DMS153 (cell line): ENCODE measurements at places on chromosomes 7 and 10.

DNA sequence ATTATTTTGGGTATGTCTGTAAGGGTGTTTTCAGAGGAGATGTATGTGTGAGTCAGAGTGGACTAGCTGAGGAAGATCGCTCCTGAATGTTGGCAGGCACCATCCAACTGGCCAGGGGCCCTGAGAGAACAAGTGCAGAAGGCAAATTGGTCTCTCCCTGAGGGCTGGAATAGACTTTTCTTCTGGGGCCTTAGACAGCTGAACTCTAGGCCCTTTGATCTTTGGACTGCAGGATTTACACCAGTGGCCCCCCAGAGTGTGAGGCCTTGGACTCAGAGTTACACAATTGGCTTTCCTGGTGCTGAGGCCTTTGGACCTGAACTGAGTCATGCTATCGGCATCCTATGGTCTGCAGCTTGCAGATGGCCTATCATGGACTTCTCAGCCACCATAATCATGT, 217.2 kb downstream of the REEP3 start:
- DNase-seq: no peak

DNA sequence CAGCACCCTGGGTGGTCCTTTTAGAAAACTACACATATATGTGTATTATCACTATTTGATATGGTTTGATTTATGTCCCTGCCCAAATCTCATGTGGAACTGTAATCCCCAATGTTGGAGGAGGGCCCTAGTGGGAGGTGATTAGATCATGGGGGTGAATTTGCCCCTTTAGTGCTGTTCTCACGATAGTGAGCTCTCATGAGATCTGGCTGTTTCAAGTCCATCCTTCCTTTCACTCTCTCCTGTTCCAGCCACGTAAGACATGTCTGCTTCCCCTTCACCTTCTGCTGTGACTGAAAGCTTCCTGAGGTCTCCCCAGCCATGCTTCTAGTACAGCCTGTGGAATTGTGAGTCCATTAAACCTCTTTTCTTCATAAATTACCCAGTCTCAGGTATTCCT, 37.3 kb downstream of the DOCK4 start:
- no peak for DNase-seq

GRCh38 chr7:157228864-157229422, 90.2 kb downstream of the UBE3C start:
- no peak for DNase-seq

- DNase-seq: no peak
Measured at GRCh38 chr7:95334447-95334846, 10.1 kb upstream of the PON1 start.

DNA sequence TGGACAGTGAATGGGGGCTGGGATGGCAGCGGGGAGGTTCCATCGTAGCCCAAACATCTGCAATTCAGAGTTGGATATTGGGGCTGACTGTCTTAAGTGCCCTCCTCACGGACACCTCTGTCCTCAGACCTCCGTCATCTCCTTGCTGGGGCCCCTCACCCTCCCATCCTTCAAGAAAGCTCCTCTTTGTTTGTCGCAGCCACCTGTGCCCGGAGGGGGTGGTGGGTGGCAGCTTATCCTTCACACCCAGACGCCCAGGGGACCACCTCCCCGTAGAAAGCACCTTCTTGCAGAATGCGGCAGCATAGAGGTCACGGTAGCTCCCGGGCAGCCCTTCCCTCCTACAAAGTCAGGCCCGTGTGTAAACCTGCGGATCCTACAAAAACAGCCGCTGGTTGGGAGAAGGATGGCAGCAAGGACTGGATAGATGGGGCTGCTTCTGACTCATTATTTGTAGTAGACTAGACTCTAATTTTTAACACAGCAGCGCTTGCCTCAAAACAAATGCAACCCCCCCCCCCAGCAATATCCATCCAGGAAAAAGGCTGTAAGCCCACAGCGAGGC, 1.3 kb upstream of the PTPRN2 start:
- no peak for DNase-seq

- no peak for DNase-seq
Measured at GRCh38 chr7:79998363-79998762, 136.3 kb upstream of the GNAI1 start.

GRCh38 chr10:125014836-125015355, 73.0 kb downstream of the ZRANB1 start:
- DNase-seq: no peak

DNA sequence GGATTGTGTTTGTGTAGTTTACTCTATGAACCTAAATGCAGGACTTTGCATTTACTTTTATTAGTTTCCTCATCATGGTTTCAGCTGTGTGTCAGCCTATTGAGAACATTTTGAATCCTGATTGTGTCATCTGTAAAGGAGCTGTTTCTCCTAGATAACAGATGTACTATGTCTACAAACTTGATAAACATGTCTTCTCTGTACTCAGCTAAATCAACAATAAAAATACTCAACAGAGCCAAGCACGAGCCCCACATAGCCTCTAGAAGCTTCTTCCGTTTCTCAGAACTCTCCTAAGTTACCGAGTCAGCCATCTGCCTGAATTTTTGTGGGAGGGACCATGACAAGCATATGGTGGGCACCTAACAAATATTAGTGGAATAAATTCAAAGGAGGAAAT, 234.7 kb downstream of the SKAP2 start:
- no peak for DNase-seq

GRCh38 chr10:119818889-119819270, 53.8 kb downstream of the MCMBP start:
- DNase-seq: no peak

- DNase-seq: no peak
Measured at GRCh38 chr10:42972946-42973345, 103.9 kb upstream of the RET start.

GRCh38 chr7:69937097-69937496, 338.8 kb downstream of the AUTS2 start:
- DNase-seq: no peak

DNA sequence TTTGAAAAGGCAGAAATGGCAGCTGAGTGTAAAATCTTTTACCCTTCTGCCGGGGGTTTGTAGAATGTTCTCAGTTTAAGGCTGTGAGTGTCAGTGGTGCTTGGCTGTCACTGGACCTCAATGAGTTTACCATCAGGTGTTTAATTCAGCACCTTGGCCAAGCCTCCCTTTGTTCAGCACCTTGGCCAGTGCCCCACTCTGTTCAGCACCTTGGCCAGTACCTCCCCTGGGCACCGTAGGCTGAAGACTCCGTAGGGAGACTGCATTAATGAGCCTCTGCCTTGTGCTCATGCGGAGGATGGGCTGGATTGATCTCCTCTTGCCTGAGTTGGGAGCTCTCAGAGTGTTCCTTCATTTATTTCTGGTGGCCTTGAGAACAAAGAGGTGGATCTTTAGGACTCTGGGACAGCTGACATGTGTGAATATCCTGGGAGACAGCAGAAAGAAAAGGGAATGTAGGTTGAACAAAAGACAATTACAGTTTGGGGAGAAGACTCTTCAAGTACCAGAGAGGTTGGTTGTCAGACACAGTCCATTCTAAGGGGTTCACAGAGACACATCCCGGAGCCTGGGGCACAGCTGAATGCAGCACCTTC, 1.6 kb downstream of the FAM24A start:
- no peak for DNase-seq

DNA sequence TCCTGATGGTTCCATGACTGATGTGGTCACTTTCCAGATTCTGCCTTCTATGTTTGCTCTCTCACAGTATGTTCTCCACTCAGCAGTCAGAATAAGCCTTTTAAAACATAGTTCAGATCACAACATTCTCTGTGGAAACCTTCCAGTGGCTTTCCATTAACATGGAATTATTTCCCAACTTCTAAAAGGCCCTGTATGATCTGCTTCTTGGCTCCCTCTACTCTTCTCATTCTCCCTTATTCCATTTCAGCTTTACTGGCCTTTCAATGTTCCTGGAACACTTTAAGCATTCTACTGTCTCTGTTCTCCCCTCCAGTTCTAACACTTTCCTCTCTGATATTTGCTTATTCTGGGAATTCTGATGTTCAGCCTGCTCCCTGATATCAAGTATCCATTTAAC, 325.6 kb downstream of the THSD7A start:
- no peak for DNase-seq

DNA sequence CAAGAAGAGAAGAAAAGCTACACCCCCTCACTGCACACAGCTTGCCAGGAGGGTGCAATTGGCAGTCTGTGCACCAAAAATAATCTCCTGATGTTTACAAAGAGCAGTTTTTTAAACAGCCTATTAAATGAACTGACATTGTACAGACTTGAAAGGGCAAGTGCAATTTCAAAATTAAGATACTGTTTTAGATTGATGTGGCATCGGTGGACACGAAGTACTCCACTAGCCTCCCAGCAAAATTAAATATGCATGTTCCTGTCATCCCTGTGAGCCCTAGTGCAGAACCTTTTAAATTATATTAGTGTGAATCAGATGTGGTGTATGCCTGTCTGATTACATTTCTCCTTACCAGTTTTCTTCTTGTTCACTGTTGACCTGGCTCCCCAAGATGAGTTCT, 87.9 kb downstream of the WIPF3 start:
- no peak for DNase-seq

DNA sequence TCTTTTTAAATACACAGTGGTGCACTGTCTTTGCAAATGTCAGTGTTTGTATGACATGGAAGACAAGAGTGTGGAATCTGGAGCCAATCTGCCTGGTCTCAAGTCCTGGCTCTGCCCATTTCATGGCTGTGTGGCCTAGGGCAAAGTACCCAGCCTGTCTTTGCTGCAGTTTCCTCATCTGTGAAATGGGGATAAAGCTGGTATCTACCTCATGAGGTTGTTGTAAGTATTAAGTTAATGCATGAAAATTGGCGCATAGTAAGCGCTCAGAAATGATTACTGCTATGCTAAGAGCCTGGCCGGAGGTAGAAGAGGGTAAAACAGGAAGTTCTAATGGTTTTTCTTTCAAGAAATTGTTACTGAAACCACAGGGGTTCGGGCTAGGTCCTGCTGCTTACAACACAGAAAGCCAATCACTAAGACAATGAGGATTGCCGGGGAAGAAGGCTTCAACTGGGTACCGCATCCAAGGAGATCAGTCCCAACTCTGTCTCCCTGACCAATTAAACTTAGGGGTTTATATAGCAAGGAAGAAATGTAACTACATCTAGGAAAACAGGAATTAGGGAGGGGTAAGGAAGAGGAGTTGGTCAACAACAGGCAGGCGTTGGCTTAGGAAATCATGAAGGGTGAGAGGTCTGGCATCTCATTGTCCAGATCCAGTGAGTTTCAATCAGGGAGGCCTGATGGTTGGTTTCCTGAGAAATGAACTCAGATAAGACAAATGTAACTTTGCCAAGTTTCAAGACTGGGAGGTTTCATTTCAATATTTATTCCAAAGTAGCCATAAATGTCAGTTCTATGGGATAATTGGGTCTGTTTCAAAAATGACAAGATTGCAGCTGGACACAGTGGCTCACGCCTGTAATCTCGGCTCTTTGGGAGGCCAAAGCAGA, 57.0 kb downstream of the CHST3 start:
- no peak for DNase-seq

DNA sequence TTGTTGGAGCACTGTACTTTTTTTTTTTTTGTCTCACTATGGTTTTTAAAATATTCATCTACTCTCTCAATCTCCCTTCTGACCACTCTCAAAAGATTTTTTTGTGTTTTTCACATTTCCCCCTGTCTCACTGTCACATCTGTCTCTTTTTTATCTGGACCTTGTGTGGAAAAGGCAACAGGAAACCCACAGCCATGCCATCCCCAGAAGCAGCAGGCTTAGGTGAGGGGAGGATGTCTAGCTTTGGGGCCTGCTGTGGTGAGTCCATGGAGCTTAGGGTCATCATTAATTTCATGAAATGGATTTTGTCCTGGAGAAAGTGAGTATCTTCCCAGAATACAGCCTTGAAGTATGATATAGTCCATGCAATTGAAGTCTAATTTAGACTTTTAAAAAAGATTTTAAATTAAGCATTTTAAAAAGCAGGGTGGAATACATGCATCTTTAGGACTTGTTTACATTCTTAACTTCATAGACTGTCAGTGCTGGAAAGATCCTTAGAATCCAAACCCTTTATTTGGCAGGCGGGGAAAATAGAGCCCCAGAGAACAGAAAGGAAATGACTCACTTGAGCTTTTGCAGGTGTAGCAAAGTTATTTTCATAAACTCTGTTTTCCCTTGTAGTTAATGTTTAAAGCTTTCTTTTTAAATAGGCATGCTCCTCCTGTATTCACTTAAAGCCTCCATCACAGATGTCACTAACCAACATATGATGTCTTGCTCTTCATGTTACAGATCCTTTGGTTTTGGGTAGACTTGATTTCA, 25.1 kb downstream of the MINDY4 start:
- DNase-seq: no peak

DNA sequence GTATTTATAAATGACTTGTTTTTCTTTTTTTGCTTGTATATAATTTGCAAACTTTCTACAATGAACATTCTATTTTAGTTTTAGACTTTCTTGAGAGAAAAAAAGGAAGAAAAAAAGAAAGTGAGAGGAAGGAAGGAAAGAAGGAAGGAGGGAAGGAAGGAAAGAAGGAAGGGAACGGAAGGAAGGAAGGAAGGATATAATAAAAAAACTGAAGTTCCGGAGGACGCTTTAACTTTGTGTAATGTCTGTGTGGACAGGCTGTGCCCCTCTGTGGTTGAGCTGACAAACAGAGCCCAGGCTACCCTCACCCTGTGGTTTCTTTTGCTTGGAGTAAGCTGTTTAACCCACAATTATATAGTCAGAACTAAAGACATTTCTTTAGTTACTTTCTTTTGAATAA, 108.7 kb downstream of the SEMA3D start:
- DNase-seq: no peak

DNA sequence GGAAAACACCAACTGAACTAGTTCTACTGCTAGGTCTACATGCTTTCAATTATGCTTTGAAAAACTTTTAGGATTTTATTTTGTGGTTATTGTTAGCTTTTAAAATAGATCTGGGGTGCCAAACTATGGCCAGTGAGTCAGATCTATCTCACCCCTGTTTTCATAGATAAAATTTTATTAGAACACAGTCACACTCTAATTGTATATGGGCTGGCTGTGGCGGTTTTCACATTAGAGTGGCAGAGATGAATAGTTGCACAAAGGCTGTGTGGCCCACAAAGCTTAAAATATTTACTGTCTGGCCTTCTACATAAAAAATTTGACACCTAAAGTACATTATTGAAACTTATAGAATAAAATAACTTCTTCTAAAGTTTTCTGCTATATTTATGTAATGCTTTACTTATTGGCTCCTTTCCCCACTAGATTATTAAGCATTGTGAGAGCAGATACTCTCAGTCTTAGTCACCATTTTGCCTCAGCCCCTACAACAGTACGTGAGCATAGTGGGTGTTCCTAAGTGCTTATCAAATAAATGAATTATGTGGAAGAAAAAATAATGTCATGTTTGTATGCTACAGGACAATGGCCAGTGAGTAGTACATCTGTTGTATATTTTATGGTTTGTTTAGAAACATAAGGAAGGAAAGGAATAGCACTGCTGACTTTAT, 5.4 kb upstream of the SUV39H2 start:
- DNase-seq: no peak

- no peak for DNase-seq
Measured at GRCh38 chr10:5654218-5654755, 12.1 kb downstream of the ASB13 start.
